ENCODE measurements at places on chromosomes 6 and 20.
A peak's percentile ranks its signal among the peaks of the same experiment; 100 is the strongest.

DNA sequence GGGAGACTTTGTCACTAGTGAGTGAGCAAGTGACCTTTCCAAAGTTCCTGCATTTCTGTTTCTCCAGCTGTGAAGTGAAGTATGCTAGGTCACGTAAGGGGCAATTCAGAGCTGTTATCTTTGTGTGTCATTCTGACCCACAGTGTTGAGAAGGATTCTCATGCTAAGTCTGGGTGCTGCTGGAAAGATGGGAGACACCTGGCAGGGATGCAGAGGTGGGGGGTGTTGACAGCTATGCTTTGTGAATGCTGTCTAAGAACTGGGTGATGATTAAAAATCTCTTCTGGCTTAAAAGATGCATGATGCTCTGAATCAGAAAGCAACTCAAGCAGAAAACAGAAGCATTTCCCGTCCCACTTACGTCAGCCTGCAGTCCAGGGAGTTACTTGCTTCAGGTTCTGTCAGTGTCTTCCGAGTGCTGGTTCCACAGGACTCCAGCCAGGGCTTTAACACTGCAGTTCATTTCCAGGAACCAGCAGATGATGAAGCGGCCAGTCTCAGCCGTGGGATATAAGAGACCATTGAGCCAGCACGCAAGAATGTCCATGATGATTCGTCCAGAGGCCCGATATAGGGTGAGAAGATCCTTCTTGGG is 30.9 kb upstream of the ASXL1 start:
- H3K27ac ChIP-seq: peak overlapping the region; percentile 93
- no peaks in the 10 kb centered on the region for H3K27me3 ChIP-seq
- H3K4me3 ChIP-seq: no peak overlapping the region
- peaks cover 24% of the 10 kb centered on the region for H3K4me1 ChIP-seq

DNA sequence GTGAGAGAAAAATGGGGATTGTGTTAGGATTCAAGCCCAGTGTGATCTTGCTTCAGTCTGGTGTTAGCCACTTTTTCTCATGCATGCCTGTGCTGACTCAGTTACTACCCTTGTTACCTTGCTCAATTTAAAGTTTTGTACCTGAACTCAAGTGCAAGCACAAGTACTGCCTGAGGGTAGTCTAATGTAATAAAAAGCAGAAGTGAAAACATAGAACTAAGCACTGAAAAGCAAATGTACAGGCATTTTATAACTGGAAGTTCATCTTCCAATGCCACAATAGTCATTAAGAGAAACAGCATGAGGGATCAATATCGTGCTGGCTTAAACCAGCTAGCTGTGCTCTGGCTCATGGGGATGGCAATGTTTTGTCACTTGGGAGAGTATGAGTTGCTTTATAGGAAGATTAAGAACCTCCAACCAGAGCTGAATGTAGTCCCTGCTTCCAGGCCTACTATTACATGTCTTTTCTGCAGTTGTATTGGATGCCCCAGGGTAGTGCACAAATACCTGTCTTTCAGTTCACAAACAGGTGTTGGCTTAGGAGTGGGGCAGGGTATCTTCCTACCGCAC is 48.7 kb downstream of the SLC35F1 start:
- H3K27me3 ChIP-seq: no peaks in the 10 kb centered on the region
- H3K4me1 ChIP-seq: no peaks in the 10 kb centered on the region
- no peak overlapping the region for H3K4me3 ChIP-seq
- no peak overlapping the region for H3K27ac ChIP-seq

DNA sequence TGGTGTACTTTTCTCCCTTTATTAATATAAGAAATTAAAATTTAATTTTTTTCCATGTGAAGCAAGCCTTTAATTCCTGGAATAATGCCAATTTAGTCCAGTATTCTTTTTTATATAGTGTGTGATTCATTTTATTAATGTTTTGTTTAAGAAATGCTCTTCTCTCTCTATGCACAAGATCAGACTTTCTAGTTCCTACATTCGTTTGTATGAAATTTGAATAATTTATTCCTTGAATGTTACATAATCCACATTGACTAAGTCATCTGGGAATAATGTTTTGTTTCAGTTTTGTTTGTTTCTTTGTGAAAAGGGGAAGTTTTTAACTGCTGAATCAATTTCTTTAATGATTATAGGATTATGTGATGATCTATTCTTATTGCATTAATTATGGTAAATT is 181.4 kb upstream of the ID4 start:
- no peak overlapping the region for H3K4me3 ChIP-seq
- H3K27me3 ChIP-seq: no peaks in the 10 kb centered on the region
- H3K36me3 ChIP-seq: no peaks in the 10 kb centered on the region
- no peak for DNase-seq
- no peak overlapping the region for H3K27ac ChIP-seq
- H3K4me1 ChIP-seq: peaks cover 2% of the 10 kb centered on the region

DNA sequence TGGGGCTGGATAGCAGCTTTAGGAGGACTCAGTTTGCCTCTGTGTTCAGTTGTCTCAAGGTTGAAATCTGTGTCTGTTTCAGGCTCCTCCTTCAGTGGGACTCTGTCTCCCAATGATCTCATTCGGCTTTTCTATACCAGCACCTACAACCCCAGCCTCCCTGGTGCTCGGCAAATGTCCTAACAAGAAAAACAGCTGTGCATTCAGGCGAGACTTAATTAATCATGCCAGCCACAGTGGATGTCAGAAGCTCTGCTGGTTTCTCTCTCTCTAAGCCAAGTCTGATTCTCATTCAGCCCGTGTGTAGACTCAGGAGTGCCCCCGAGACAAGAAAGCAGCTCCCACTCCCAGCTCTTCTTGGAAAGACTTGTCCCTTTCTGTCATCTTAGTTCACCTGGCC is 46.8 kb downstream of the SUN5 start:
- H3K27ac ChIP-seq: no peak overlapping the region
- no peak overlapping the region for H3K4me3 ChIP-seq
- no peak for DNase-seq
- H3K4me1 ChIP-seq: no peaks in the 10 kb centered on the region
- H3K27me3 ChIP-seq: no peaks in the 10 kb centered on the region
- H3K36me3 ChIP-seq: peaks cover 5% of the 10 kb centered on the region

GRCh38 chr20:4929686-4930397 is 71.5 kb downstream of the SLC23A2 start:
- DNase-seq: no peak
- no peaks in the 10 kb centered on the region for H3K27me3 ChIP-seq
- no peak overlapping the region for H3K27ac ChIP-seq
- H3K4me1 ChIP-seq: peaks cover 1% of the 10 kb centered on the region
- peaks cover 1% of the 10 kb centered on the region for H3K36me3 ChIP-seq
